ENCODE measurements at places on chromosomes 11 and 22.

GRCh38 chr11:83924795-83925542 lies 638.8 kb upstream of the CCDC90B start:
- no peak for DNase-seq
- no peaks in the 10 kb centered on the region for H3K36me3 ChIP-seq
- no peak overlapping the region for H3K27ac ChIP-seq
- no peak overlapping the region for H3K4me3 ChIP-seq
- no peaks in the 10 kb centered on the region for H3K4me1 ChIP-seq

- no peak overlapping the region for H3K27ac ChIP-seq
- peaks cover 16% of the 10 kb centered on the region for H3K36me3 ChIP-seq
- H3K4me3 ChIP-seq: no peak overlapping the region
- H3K4me1 ChIP-seq: peaks cover 11% of the 10 kb centered on the region
- no peaks in the 10 kb centered on the region for H3K27me3 ChIP-seq
Observed at GRCh38 chr11:35671396-35672127, 9.0 kb downstream of the TRIM44 start.

- peaks cover 19% of the 10 kb centered on the region for H3K4me1 ChIP-seq
- no peak overlapping the region for H3K4me3 ChIP-seq
- H3K27me3 ChIP-seq: peaks cover 21% of the 10 kb centered on the region
- H3K27ac ChIP-seq: no peak overlapping the region
- DNase-seq: no peak
Observed at GRCh38 chr11:33682446-33682845, 18.2 kb downstream of the C11orf91 start.

DNA sequence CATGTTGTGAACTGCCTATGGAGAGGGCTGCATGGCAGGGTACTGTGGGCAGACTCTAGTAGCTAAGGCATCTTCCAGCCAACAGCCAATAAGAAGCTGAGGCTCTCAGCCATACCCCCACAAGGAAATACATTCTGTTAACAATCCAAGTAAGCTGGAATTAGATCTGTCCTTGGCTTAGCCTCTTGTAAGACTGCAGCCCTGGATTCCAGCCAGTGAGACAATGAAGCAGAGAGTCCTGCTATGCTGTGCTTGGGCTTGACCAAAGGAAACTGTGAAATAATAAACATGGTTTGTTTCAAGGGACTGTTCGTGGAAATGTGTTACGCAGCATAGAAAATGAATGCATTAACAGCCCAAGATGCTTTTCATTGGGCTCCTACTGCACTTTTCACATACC lies 1097.4 kb upstream of the CCDC90B start:
- H3K27ac ChIP-seq: no peak overlapping the region
- no peaks in the 10 kb centered on the region for H3K27me3 ChIP-seq
- H3K36me3 ChIP-seq: no peaks in the 10 kb centered on the region
- H3K4me1 ChIP-seq: no peaks in the 10 kb centered on the region
- H3K4me3 ChIP-seq: no peak overlapping the region
- no peak for DNase-seq

DNA sequence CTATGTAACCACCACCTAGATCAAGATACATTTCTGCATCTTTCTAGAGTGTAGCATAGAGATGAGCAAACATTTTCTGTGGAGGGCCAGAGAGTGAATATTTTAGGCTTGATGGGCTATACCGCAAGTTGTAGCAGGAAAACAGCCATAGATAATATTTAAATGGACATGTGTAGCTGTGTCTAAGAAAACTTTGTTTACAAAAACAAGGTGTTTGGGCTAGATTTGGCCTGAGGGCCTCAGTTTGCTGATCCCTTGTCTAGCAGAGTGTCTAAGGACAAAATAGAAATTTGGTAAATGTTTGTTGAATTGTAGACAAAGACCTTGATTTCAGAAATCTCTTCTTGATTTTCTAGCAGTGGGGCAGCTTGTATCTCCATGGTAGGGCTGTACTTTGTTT lies 36.3 kb downstream of the STIM1 start:
- DNase-seq: no peak
- no peak overlapping the region for H3K27ac ChIP-seq
- H3K4me1 ChIP-seq: no peaks in the 10 kb centered on the region
- H3K4me3 ChIP-seq: no peak overlapping the region
- H3K27me3 ChIP-seq: no peaks in the 10 kb centered on the region

All from neural crest cell (in vitro differentiated cells).